ENCODE measurements at places on chromosomes 7 and 10.

DNA sequence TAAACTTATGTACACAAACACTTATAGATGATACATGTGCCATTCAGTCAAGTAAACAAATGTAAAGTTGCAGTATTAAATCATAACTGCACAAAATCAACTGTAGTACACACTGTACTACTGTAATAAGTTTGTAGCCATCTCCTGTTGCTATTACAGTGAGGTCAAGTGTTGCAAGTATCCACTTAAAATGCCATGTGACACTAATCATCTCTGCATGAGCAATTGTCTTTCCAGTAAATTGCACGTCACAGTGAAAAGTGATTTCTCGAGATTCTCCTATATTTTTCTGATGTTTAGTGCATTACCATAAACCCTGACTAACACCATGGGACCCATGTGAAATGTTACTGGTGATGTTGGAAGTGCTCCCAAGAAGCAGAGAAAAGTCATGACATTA lies 293.3 kb upstream of the SP4 start:
- no peak for DNase-seq

- DNase-seq, result no peak
Measured at GRCh38 chr10:128498746-128499145, 372.5 kb upstream of the MKI67 start.

GRCh38 chr10:110081911-110082310 lies 74.1 kb downstream of the ADD3 start:
- peak; percentile 47 for DNase-seq

DNA sequence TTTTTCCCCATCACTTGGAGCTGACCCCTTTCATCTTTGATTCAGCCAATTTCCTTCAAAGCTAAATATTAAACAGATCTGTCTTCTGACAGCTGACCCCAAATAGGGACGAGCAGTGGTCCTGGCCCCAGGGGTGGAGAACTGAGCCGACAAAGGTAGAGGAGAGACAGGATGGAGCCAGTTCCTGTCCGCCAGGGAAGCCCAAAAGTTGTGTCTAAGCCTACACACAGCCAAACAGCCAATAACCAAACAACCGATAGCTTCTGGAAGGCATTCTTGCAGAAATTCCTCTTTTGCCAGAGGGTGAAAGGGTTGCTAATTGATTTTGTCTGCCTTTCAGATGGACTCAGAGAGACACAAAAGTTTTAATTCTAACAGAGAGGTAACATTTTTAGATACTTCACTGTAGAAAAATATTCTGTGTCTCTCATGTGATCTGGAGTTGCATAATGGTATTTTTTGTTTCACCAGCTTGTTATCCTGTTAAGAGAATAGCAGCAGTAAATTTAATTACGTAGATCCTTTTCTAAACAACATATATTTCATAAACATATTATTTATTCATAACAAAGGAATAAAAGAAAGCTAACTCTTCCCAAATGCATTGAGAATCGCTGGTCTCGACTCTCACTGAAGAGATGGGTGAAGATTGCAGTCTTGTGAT lies 161.7 kb upstream of the LYZL1 start:
- DNase-seq, result no peak

DNA sequence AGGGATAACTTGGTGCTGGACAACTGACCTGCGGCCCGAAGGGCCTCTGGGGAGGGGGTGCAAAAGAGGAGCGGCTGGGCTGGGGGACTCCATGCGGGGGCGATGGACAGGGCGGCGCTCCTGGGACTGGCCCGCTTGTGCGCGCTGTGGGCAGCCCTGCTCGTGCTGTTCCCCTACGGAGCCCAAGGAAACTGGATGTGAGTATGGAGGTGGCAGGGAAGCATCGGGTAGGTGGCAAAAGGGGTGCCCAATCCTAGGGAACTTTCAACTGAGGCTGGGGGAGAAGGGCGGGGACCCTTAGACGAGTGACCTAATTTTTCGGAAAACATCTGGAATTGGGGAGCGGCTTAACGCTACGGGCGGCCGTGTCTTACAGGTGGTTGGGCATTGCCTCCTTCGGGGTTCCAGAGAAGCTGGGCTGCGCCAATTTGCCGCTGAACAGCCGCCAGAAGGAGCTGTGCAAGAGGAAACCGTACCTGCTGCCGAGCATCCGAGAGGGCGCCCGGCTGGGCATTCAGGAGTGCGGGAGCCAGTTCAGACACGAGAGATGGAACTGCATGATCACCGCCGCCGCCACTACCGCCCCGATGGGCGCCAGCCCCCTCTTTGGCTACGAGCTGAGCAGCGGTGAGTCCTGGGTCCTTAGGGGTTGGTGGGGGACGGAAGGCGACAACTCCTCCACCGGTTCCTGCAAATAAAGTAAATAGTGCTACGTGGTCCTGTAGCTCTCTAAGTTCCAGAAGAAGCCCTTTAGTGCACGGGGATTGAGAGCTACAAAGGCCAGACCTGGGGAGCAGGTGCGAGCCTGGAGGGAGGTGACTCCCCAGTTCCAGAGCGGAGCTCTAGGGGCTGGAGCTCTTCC lies 622 bp downstream of the WNT16 start:
- peak; percentile 61 for DNase-seq

DNA sequence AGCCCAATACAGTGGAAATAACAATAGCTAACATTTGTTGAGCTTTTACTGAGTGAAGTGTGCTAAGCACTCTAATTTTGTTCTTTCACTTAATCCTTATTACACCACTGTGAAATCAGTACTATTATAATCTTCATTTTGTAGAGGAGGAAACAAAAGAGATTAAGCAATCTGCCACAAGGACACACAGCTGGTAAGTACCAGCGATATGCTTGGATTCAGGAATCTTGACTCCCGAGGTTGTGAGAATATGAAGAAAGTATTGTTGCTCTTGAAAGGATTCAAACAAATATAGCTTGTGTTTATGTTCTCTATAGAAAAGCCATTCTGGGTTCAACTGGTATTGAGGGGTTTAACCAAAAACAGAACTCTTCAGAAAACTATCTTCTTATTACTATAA lies 93.7 kb upstream of the HECTD2 start:
- no peak for DNase-seq

GRCh38 chr10:94428766-94429707 lies 26.7 kb downstream of the TBC1D12 start:
- no peak for DNase-seq
